SJSA1 (cell line): ENCODE measurements at places on chromosomes 7 and 10. TPM values are rescaled to one million over a fixed set of nuclear protein-coding genes. Genes with fewer than 3 reads are reported as not detected.

GDF2 gene
- not detected in 2 replicates for total RNA-seq

DNA sequence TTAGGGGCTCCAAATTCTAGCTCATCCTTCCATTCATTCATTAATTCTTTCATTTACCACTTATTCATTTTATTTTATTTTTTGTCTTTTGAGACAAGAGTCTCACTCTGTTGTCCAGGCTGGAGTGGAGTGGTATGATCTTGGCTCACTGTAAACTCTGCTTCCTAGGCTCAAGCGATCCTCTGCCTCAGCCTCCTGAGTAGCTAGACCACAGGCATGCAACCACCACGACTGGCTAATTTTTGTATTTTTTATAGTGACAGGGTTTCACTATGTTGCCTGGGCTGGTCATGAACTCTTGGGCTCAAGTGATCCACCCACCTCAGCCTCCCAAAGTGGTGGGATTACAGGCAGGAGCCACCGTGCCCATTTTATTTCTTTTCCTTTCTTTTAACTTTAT lies 31.6 kb downstream of the FGF8 start:
- no peak for DNase-seq

LIPA gene
- 38.1 and 55.8 TPM in 2 replicates for total RNA-seq

GRCh38 chr7:85770332-85770731 lies 583.5 kb upstream of the SEMA3D start:
- no peak for DNase-seq

DNA sequence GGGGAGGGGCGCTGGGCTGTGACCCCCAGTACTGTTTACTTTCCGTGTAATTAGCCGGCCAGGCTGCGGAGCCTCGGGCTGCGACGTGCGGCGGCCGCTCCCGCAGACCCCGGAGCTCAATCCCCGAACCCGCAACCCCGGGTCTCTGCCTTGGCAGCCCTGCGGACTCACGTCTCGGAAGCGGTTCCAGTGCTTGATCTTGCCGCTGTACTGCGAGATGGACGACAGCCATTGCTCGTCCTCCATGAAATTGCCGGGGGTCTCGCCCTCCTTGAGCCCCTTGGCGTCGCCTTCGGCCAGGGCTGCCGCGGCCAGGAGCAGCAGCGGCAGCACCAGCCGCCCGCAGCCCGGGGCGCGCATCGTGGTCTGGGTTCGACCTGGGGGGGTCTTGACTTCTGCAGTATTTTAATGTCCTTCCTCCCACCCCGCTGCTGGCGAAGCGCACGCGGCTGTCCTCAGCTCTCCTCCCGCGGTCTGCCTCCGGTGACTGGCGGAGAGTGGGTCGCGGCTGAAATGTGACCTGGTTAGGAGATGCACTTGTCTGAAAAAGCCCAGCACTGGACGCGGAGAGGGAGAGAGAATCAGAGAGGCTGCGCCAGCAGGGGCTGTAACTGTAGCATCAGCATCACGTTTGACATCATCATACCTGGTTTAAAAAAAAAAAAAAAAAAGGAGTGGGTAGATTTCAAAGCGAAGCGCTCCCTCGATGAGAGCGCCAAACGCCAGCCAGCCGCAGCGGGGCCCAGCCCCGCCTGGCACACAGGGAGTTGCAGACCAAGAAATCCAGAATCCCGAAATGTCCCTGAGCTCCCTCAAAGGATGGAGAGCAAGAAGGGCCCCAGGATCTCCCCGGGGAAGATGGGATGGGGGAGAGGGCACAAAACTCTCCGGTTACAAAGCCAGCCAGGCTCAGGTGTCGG lies at the start of gene SPOCK2:
TSS of gene SPOCK2 (minus strand) at position 583 of the 920 bp plus-strand sequence. CDS start at position 360, 223 bp downstream.
- DNase-seq, result no peak

GRCh38 chr7:28102797-28103196 lies 77.8 kb downstream of the JAZF1 start:
- DNase-seq, result no peak
